Eye (tissue), 1 donor: ENCODE measurements at places on chromosomes 3 and 15.

DNA sequence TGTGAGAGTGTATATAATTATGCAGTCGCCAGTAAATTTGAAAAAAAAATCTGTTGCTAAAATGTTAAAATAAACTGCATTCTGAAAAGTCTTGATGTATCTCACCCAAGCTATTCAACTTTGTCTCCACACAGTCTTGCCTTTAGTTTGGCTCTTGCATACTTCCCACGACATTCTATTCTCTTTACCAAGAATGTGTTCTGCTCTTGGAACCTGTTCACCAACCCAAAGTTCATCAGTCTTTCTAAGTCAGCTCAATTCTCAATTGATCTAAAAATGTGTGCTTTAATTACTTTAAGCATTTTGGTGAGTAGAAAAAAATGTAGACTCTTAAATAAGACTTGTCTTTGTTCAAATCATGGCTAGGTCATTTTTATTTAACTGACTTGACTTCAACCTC lies 657.7 kb upstream of the TBL1XR1 start:
- no peak for DNase-seq

GRCh38 chr15:68492855-68493254 lies 60.9 kb upstream of the ITGA11 start:
- no peak for DNase-seq

GRCh38 chr15:52652286-52652685 lies 26.9 kb downstream of the ATOSA start:
- DNase-seq = no peak

GRCh38 chr3:43515208-43515917 lies 106.4 kb downstream of the ANO10 start:
- DNase-seq = no peak

DNA sequence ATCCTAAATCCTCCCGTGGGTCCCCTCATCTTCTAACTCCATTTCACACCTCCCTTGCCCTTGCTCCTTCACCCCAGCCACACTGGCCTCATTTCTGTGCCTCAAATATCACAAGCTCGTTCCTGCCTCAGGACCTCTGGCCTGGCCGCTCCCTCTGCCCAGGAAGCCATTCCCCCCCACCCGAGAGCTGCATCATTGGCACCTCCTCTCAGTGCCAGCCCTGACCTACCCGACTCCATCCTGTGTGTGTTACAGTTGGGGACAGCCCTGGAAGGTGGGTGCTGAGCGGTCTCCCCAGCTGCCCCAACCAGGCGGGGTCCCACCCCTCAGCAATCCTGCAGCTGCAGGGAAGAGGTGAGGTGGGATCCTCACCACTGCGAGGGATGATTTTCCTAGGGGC lies 14.5 kb downstream of the PLXND1 start:
- no peak for DNase-seq

DNA sequence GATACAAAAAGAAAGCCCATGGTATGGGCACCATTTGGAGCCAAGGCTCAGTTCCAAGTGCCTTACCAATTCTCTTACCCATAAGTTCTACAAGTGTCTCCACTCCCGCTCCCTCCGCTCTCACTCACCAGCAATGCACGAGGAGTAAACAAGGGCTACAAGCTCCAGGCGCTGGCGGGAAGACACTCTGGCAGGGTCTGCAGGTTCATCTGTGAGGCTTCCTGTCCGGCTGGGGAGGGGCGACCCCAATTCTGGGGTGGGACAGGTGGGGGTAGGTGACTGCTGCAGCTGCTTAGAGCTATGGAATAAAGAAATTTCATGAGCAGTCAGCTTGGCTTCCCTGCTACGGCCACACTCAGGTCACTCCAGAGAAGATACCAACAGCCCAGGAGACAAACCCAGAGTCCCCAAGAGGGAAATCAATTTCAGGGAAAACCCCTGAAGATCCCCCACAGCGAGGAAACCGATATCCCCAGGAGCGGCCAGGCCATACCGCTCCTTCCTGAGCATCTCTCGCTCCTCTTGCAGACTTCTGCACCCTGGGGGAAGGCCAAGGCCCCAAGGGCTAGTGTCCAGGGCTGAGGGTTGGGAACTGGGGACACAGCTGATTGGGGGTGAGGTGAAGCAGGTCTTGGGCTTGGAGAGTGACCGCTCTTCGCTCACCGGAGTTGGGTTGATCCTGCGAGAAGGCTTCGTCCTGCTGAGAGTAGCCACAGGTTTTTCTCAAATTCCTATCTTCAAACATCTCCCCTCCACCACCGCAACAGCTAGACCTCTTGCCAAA lies 1.4 kb downstream of the CDAN1 start:
- no peak for DNase-seq

GRCh38 chr15:91338766-91339165 lies 238.7 kb downstream of the SV2B start:
- peak; percentile 83 for DNase-seq

GRCh38 chr3:101273156-101273555 lies 47.2 kb downstream of the IMPG2 start:
- DNase-seq = no peak
